ENCODE measurements at places on chromosomes 5 and 9.

- no peak for DNase-seq
These were observed 420.4 kb downstream of the KIAA0825 start for GRCh38 chr5:94197970-94198369.

DNA sequence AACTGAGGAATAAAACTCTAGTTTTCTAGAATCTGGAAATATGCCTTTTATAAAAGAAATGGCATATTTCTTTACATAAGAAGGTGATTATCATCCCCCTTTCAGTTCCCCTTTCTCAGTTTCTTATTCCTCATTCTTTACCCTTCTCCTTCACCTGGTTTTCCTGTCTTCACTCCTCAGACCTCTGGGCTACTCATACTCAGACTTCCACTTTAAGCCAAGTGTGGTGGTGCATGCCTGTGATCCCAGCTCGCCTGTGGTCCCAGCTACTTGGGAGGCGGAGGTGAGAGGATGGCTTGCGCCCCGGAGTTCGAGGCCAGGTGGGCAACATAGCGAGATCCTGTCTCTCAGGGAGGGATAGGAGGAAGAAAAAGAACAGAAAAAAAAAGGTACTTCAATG lies 57.2 kb downstream of the RANBP6 start:
- no peak for DNase-seq

GRCh38 chr9:4301971-4302427 lies 2.1 kb upstream of the GLIS3 start:
- DNase-seq: peak; percentile 20

GRCh38 chr5:35954175-35954574 lies 15.8 kb upstream of the CAPSL start:
- no peak for DNase-seq

- DNase-seq: no peak
These were observed 5.5 kb upstream of the SLC46A2 start for GRCh38 chr9:112896131-112896530.

- no peak for DNase-seq
These were observed 1.2 kb downstream of the ROR2 start for GRCh38 chr9:91948597-91949391.
